Stimulated activated CD4-positive, alpha-beta T cell treated with anti-CD3 and anti-CD28 coated beads, Interleukin-12 subunit alpha, Interleukin-12 subunit beta, amount 100 ng/mL, for 4 hours (primary cell): ENCODE measurements at places on chromosomes 1 and 21.

GRCh38 chr1:71950579-71950978 is 331.8 kb downstream of the NEGR1 start:
- DNase-seq = no peak

GRCh38 chr1:116352349-116352813 is 20.7 kb upstream of the ATP1A1 start:
- no peak for DNase-seq

GRCh38 chr1:54200519-54200997 is 591 bp downstream of the MRPL37 start:
- no peak for DNase-seq

DNA sequence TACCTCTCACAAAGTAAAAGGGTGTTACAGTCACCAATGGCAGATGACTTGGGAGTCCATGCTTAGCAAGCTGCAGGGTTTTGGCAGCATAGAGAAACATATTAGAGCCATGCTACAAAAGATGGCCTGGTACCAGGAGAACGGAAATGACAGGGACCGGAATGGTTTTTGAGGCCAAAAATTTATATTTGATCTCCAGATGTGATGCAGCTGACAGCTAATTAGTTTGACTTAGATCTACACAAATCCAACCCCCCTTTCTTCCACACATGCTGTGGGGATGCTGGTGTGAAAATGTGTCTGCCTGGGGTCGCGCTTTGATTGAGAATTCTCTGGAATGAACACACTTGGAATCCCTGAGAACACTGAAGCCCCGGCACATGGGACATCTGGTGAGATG is 26.5 kb downstream of the SYF2 start:
- DNase-seq = no peak

DNA sequence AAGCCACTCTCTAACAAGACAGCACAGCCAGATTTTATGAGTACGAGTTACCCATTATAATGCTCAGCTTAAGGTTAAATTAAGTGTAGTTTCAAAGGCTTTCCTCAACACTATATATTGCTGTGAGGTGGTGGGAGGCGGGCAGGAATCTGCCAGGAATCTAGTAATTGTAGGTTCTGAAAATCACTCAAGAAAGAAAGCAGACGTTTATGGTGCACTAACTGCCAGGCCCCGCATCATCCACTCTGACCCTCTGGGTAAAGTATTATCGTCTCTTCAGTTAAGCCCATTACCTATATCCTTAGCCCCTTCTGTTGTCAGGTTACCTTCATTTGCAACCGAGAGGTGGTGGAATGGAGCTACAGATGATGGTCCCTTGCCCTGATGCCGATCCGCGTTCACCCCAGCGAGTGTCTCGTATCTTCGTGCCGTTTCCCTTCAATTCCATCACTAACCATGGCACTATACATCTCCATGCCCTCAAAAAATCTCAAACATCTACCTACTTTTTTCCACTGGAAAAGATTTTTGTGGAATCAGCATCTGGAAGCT is 12.4 kb downstream of the HMGN1 start:
- DNase-seq = no peak

DNA sequence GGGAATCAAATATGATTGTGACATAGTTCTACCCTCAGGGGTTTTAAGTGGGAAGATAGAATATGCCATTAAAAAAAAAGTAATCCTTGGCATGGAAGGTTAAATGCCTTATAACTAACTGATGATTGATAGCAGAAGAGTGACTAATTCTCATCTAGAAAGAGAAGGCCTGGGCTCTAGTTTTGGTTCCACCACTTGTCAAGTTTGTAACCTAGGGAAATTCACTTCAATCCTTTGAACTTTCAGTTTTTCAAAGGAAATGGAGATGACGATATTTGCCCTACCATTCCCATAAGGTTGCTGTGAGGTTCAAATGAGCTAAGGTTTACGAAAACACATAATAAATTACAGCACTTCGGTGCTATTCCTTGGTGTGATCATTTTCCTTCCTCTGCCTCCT is 88.5 kb downstream of the GPR88 start:
- DNase-seq = no peak

GRCh38 chr1:118979754-118980575 is 8.2 kb downstream of the TBX15 start:
- DNase-seq = no peak

GRCh38 chr1:202890392-202890791 is 1.4 kb upstream of the RABIF start:
- DNase-seq = no peak

- no peak for DNase-seq
These were observed 5.5 kb upstream of the SMG7 start for GRCh38 chr1:183466781-183467180.

GRCh38 chr1:99268021-99268420 is 3.7 kb downstream of the PLPPR4 start:
- no peak for DNase-seq

GRCh38 chr1:94322696-94323095 is 85.3 kb upstream of the ARHGAP29 start:
- no peak for DNase-seq

DNA sequence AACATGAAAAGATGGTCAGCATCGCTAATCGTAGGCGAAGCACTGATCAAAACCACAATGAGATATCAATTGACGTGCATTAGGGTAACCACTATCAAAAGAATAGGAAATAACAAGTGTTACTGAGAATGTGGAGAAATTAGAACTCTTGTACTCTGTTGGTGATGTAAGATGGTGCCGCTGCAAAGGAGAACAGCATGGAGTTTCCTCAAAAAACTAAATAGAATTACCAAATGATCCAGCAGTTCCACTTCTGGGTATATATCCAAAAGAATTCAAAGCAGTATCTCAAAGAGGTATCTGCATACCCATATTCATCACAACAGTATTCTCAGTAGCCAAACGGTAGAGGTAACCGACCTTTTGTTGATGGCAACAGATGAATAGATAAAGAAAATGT is 8.3 kb upstream of the CD101 start:
- no peak for DNase-seq

DNA sequence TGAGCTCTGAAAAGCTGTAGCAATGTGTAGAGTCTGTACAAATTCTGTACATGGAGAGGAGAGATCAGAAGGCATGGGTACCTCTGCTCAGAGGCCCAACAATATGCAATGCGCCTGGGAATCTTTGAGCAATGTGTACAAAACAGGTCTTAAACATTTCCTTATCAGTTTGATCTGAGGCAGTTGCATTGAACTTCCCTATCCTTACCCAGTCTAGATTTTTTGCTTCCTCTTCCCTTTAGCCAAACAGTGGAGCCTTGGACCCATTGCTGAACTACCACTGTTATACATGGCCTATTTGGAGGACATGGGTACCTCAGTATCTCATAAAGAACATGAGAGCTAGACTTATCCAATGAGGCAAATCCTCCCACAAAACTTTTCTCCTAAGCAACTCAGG is 12.6 kb upstream of the MNDA start:
- DNase-seq = no peak
